ENCODE measurements at places on chromosomes 1 and 21.

- DNase-seq = no peak
Observed at GRCh38 chr1:156146769-156147405, 6.5 kb upstream of the SEMA4A start.

- DNase-seq = no peak
Observed at GRCh38 chr1:36469163-36469562, 5.0 kb upstream of the MRPS15 start.

GRCh38 chr1:7389201-7389905 is 381.7 kb upstream of the VAMP3 start:
- no peak for DNase-seq

DNA sequence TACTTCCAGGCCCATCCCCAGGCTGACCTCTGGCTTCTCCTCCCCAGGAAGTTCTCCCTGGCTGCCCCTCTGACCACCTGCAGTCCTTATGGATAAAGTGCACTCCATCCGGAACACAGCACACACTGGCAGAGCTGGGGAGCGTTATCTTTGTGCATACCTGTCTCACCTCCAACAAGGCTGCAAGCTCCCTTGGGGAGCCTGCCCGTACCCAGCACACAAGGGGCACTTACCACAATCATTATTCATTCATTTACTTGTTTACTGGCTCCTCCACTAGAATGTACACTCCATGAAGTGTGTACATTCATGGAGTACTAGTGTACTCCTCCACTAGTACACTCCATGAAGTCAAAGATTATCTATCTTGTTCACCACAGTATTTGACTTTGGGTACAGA is 30.3 kb downstream of the GLIS1 start:
- no peak for DNase-seq

- DNase-seq = no peak
Observed at GRCh38 chr21:38092051-38092450, 164.7 kb upstream of the KCNJ15 start.

DNA sequence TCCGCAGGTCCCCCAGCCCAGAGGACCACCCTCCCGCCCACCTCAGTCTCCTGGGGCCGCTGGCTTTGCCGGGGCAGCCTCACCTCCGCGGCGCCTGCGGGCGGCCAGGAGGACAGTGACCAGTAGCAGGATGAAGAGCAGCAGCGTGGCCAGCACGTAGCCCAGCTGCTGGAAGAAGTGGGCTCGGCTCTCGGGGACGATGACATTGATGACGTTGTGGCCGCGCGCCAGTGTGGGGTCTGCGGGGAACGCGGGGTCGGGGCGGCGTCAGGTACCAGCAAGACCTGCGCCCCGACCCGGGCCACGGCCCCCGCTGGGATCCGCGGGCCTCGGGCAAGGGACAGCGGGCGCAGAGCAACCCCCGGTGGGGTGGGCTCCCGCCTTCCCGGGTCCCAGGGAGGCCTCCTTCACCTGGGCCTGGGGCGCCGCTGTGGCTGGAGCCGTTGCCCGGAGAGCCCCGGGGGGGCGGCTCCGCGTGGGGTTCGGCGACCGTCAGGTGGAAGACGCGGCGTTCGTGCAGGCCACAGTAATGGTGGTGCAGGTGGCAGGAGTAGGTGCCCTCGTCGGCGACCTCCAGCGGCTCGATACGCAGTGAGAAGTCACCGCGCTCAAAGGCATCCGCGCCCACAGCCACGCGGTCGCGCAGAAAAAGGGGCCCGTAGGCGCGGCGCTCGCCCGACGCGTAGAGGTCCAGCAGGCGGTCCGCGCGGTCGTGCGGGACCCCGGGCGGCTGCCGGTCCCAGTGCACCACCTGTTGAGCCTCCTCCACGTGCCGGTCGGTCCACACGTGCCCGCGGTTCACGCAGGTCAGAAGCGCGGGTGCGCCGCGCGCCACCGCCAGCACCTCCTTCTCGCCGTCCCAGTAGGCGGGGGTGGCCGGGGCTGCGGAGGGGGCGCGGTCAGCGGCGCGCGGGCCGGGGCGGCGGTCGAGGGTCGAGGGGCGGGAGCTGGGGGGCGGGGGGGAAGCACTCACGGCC is 3.8 kb downstream of the MXRA8 start:
- peak; percentile 26 for DNase-seq

DNA sequence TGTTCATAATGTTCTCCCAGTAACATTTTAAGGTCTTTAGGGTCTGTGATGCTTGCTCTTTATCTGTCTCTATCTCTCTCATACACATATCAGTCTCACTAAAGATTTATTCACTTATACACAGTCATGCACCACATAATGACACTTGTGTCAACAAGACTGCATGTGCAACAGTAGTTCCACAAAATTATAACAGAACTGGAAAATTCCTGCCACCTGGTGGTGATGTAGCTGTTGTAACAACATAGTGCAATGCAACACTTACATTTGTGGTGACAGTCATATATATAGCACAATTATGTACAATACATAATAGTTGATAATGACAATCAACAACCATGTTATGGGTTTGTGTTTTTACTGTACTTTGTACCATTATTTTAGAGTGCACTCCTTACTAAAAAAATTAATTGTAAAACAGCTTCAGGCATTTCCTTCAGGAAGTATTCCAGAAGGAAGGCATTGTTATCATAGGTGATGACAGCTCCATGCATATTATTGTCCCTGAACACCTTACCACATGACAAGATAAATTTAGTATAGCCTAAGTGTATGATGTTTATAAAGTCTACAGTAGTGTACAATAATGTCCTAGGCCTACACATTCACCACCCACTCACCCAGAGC is 8.1 kb downstream of the TDRD5 start:
- no peak for DNase-seq

DNA sequence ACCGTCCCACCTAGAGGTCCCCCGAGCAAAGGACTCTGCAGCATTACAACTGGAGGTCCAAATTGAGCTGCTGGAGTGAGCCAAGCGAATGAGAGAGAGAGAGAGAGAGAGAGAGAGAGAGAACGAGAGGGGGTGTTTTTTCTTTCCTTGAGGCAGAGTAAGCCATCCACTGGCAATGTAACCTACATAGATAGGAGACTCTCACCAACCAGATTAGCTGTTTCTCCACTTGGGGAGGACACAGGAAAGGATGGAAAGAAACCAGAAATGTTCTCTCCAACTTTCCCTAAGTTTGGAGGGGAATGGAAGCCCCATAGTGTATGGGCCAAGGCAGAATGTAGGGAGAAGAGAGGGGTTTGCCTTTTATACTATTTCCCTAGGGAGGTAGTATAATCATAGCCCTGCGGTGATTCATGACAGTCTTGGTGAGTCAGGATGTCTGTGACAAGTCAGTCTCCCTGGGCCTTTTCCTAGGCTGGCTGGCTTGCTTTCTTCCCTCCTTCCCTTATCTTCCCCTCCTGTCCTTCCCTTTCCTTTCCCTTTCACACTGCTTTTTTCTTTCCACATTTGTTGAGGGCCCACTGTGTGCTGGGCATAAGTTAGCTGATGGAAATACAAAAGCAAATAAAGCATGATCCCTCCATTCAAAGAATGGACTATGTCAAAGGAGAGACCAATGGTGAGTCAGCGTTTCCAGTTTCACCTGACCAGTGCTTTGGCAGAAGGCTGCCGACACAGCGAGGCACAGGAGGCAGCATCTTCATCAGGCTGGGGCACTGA is 7.1 kb downstream of the FNDC7 start:
- DNase-seq = no peak

DNA sequence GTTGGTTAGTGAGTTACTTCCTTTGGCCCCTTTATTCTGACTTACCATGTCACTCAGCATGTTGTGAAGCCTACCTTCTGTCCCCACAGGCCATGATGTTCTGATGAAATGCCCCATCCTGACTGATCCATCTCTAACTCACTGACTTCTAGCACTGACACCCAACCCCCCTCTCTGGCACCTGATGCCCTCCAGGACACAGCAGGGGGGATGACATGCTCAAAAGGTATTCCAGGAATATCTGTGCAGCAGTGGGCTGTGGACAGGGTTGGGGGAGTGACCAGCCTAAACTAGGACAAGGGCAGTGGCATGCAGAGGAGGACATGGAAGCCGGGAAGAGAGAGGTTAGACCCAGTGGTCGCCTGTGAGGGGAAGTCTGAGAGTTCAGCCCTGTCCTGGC is 25.5 kb downstream of the SYT2 start:
- no peak for DNase-seq

GRCh38 chr1:161192476-161193465 is 6.1 kb downstream of the ADAMTS4 start:
- DNase-seq = no peak

GRCh38 chr1:77926561-77927357 is 38.3 kb downstream of the NEXN start:
- DNase-seq = no peak

DNA sequence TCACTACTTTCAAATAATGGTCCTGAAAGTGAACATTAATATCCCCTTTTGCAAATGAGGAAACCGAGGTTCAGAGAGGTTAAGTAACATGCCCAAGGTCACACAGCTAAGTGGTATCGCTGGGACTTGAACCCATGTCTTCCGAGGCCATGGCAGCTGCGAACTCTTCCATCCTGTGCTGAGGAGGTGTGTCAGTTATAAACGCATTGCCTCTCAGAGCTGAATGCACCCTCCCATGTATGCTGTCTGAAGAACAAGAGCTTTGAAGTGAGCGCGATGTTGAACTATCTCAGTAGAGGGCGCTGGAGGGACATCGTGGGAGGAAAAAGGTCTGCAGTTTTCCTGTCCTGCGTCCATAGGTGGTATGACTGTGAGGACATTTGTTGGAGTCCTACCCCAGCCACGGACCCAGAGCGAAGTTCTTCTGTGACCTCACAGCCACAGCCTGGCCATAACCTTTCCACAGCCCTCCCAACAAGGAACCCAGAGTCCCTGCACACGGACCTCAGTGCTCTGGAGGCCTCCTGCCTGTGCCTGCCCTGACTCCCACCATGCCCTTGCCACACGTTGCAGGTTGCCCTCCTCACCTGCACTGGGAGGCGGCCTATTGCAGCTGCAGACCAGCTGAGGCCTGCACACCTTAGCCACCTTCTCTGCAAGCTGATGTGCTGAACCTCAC is 7.5 kb downstream of the MYOC start:
- DNase-seq = peak; percentile 24
